ENCODE measurements at places on chromosomes 12 and 14.

DNA sequence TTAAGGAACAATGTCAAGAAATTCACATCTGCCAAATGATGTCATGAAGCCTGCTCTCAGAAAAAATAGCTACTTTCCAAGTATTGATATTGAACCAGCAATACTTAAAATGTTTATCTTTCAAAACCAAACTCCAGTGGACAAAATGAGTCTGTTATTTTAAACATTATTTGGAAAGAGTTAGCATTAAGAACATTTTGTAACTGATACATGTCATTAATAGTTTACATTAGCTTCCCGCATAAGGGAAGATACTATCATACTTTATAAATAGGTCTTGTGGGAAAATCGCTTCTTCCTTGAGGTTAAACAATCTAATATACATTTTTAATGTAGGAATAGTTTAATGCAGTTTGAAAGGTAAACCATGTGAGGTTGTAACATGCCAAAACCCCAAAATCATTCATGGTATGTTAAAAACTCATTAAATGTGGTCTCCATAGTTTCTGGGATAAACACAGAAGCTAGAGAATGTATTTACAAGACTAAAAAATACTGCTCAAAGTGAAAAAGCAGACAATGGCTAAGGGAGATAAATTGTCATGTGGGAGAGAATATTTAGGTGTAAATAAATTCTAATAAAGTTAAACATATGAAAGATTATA, 73.4 kb upstream of the ATP2B1 start:
- no peak for DNase-seq

DNA sequence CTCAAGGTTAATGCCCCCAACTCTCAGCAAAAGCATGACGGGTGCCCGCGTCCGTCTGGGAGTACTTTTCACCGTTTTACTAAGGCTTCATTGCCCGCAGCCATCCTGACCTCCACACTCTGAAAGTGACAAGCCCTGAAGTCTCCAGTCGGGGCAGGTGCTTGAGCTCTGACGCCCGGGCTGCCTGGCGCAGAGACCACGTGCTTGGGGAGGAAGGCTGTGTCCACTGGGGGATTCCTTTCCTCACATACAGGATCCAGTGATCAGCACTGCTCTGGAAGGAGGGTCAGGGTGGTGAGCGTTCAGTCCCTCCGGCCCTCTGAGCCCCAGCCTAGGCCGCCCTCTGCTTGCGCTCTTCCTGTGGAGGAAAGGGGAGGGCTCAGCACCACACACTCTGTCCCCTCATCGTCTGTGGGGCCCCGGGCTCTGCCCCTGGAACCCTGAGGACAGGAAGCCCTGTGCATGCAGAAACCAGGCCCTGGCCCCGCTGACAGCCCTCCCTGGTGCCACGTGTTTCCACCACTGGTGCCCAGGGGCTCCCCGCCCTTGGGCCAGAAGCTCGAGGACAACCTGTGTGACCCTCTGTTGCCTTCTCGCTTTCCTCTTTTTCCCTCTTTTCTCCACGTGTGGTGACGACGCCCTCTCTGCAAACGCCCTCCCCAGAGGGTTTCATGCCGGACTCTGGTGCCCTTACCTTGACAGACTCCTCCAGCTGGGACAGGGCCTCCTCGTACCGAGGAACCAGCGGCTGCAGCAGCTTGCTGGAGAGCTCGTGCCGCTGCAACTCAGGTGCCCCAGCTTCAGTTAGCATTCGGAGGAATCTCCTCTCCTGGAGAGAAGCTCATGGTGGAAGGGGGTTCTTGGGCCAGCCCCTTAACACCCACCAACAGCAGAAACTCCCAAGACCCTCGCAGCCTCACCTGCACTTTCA, 4.9 kb downstream of the DDX51 start:
- DNase-seq: no peak

DNA sequence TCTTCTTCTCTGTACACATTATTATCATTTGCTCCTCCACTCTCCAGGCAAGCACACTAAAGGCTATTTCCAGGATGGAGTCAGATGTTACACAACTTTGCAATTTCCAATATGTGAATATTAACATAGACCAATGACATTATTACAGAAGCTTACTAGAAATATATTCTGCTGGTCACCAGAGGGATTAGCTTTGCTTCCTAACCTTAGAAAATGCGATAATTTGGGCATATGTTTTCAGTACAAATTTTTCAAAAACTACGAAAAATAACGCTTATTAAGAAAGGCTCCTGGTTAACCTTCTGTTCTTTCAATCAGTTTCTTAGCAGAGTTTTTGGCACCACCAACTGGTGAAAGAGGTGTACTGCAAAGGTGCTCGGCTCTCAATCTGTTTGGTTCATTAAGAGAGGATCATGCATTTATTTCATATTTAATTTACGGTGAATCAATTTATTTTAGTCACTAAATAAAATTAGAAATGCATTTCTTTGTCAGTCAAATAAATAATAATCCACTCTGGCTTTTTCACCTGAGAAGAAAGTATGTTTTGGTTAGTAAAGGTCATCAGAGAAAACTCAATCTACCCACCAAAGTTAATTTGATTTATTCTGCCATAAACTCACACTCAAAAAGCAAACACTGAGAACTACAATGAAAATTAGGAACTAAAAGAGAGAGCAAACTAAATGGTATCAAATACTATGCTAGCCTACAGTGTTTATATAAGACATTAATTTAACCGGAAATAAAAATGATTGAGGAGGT, 39.2 kb downstream of the EFCAB11 start:
- peak; percentile 74 for DNase-seq

DNA sequence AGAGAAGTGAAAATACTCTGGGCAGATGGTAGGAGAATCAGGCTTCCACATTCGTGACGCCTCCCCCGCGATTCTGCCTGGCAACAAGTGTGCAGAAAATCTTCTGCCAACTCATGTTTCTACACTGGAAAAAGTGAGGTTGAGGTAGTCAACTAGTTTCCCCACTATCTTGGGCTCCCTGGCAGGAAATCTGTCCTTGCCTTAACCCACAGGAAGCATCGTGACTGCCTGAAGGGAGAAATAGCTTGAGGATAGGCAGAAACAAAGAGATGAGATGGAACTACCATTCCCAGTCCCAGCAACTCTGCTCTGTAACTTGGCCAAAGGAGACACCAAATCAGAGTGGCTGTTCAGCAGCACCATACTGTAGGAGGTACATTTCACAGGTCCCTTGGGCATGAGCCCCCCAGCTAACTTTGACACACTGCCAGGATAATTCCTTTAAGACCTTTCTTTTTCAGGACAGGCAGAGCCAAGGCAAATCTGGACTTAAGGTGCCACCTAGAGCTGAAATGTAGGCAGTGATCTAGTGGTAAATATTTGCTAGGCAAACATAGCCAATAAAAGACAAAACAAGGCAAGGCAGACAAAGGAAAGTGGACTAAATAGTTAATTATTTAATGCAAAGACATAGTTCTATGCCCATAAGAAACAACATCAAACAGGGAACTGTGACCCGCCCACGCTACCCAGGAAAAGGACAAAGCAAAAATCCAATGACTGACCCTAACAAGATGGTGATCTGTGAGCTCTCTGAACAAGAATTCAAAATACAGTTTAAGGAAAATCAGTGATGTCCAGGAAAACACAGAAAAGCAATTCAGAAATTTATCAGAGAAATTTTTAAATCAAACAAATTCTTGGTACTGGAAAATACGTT, 205.1 kb downstream of the PTPRO start:
- no peak for DNase-seq

DNA sequence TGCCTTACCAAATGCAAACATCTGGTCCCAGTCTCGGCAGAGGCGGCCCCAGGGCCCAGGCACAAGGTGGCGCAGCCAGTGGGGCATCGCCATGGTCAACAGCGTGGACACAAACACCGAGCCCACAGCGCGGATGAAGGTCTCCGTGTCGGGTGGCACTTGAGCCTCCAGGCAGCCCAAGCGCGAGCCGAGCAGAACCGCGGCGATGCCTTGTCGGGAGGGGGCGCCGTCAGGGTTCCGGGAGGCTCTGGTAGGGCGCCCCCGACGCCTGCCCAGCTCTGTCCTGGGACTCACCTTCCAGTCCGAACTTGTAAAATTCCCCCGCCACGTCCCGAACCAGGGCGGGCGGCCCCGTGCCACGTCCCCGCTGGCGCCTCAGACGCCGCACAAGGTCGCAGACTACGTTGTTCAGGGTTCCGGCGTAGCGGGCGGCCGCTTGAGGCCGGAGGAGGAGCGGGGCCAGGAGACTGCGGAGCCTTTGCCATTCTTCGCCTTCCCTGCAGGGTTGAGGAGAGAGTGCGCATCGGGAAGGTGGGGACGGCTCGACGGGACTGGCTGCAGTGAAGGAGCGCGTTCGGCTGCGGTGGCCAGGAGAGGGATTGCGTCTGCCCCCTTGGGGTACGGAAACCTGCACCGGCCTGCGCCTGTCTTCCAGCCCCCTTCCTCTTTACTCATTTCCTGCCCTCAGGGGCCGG, 1.7 kb downstream of the CYP27B1 start:
- peak; percentile 79 for DNase-seq

- DNase-seq: no peak
These were observed 46.8 kb downstream of the ATP2B1 start for GRCh38 chr12:89661706-89662330.
